ENCODE measurements at places on chromosomes 16 and 17.

DNA sequence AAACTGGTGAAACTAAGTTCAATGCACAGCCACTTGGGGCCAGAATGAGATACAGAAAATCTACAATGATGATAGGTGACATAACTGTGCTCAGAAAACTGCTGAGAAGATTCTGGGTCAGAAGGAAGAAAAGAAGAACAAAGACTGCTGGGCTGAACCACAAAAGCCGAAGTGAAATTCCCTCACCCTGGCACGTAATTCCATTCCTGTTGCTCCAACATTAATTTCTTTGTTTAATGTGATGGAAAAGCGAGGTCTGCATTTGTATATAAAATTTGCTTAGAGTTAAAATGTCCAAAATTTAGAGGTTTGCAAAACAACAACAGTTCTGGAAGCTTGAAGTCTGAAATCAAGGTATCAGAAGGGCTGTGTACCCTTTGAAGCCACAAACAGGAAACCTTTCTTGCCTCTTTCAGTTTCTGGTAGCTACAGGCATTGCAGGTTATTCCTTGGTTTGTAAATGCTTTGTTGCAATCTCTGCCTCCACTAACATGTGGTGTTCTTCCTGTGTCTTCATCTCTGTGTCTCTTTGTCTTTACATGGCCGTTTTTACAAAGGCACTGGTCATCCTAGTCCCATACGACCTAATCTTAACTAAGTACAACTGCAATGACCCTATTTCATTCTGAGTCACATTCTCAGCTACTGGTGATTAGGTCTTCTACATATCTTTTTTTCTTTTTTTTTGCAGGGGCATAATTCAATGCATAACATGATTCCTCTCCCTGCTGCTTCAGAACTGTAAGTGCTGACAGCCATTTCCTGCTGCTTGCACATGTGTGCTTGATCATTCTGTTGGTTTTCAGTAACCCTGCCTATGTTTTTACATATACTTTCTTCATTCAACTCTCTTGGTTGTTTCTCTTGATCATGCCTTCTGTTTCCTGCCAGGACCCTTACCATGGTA lies 603.0 kb upstream of the CDH8 start:
- DNase-seq: no peak

DNA sequence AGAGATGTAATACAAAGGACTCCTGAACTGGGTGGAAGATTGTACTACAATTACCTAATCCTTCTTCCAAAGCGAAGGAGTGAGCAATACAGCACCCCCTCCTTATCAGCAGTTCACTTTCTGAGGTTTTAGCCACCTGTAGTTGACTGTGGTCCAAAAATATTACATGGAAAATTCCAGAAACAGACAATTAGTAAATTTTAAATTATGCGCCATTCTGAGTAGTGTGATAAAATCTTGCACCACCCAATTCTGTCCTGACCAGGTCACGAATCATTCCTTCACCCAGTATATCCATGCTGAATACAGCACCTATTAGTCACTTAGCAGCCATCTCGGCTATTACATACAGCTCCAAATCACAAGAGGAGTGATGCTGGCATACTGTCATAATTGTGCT lies 23.2 kb downstream of the VPS53 start:
- DNase-seq: no peak

- DNase-seq: no peak
Measured at GRCh38 chr17:34259146-34259545, 4.1 kb downstream of the CCL2 start.

- DNase-seq: no peak
Measured at GRCh38 chr17:75209061-75209460, 3.6 kb downstream of the NUP85 start.

DNA sequence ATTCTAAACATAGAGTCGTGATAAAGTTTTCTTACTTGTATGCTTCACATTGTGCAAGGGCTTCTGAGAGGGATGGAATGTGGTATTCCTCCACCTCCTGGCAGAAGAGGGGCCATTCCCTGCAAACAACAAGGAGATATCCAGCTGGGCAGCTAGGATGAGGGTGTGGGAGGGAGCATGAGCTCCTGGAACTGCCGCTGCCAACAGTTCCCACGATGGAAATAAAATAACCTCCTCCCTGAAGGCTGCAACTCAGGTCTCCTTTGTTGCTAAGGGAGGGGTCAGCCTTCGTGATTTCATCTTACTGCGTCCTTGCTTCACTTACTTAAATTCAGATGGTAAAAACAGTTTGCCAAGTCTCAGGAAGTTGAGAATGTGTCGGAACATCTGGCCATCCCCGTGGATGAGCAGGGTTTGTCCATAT lies 15.6 kb downstream of the PLEKHG4 start:
- no peak for DNase-seq

DNA sequence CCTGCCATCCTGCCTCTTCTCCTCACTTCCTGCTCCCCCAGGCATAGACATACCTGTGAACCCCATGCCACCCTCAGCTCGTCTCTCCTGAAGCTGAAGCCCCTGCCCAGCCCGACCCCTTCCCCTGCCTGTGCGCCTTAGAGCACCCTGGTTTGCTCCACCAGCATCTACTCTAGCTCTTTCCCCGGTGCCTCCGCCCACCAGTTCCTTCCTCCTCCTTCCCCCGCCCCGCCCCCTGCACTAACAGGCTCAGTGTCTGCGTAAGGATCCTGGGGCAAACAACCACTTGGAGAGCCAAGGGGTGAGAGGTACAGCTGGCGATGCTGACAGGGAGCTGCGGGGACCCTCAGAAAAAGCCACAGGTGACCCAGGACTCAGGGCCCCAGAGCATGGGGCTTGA lies 1.9 kb downstream of the GPR142 start:
- DNase-seq: peak; percentile 72

- no peak for DNase-seq
Measured at GRCh38 chr16:9004183-9004582, 40.5 kb upstream of the USP7 start.

GRCh38 chr16:17578981-17579874 lies 108.5 kb upstream of the XYLT1 start:
- DNase-seq: peak; percentile 69

GRCh38 chr17:74340470-74341023 lies 14.5 kb downstream of the KIF19 start:
- no peak for DNase-seq

GRCh38 chr16:67071476-67072048 lies 38.2 kb upstream of the PHAF1 start:
- no peak for DNase-seq

- DNase-seq: no peak
Measured at GRCh38 chr16:71700831-71701230, 23.7 kb downstream of the PHLPP2 start.

DNA sequence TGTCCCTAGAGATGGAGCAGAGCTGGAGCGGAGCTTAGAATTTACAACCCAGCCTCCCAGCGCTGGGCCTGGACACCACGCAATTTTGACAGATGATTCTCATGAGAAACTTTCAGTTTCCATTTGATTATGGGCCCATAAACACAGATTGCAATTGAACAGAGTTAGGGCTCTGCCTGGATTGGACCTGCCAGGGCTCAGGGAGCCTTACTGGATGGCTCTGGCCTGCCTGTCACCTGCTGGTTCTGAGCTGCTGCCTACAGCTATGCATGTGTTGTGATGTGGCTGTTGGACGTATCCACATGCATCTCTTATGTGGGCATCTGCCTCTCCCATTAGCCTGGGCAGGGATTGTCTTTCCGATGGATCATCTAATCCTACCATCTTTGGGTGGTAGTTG lies 73.4 kb upstream of the SDK2 start:
- no peak for DNase-seq

GRCh38 chr17:77634710-77635109 lies 323.8 kb upstream of the TNRC6C start:
- DNase-seq: peak; percentile 63

- DNase-seq: peak; percentile 92
Measured at GRCh38 chr17:1486802-1487695, 5.4 kb downstream of the MYO1C start.

GRCh38 chr17:34360601-34361270 lies 2.3 kb downstream of the CCL1 start:
- DNase-seq: no peak

DNA sequence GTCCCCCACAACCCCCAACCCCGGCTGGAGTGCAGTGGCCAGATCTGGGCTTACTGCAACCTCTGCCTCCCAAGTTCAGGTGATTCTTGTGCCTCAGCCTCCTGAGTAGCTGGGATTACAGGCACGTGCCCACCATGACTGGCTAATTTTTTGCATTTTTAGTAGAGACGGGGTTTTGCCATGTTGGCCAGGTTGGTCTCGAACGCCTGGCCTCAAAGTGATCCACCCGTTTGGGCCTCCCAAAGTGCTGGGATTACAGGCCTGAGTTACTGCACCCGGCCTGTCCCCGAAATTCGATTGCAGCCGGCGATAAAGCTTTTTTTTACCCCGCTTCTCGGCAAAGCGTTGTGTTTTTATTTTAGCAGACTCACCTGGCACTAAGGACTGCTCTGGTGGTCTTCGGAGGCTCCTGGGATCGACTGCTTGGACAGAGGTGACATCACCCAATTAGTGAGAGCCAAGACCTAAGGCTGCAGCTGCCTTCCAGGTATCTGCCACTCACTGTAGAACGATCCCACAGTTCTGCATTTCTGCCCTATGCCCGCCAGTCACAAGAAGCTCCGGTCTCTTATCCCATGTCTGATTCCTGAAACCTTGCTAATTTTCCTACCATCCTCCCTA lies 82.2 kb upstream of the ARL4D start:
- DNase-seq: no peak

- no peak for DNase-seq
Measured at GRCh38 chr16:15466886-15467781, 32.7 kb downstream of the BMERB1 start.

DNA sequence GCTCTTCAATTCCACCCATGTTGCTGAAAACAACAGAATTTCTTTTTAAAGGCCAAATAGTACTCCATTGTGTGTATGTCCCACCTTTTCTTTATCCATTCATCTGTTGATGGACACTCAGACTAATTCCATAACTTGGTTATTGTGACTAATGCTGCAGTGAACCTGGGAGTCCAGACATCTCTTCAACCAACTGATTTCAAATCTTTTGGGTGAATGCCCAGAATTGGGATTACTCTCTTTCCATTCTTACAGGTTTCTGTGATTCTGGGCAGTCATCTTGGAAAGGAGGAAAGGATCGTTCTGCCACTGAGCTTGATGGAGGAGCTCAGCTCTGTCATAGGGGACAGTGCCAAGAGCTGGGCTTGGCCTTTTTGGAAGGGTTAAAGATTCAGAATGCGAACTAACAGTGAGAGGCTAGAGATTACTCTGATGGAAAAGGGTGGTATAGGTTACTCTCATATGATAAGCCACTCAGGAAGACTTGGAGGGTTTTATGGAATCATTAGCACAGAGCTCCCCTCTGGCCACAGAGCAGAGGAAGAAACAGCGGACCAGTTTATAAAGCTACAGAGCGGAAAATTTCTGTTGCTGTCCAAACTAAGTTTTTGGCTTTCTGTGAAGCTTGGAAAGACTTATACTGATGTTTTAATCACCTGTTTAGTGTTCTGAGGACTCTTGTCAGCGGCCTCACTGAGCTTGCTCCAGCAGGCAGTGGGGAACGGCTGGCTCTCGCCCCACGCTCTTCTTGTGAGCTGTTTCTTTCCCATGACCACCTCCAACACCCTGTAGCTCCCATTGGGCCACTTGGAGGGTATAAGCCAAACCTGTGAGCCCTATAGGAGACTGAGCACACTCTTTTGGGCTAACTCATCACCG lies 48.3 kb downstream of the HIC1 start:
- no peak for DNase-seq

DNA sequence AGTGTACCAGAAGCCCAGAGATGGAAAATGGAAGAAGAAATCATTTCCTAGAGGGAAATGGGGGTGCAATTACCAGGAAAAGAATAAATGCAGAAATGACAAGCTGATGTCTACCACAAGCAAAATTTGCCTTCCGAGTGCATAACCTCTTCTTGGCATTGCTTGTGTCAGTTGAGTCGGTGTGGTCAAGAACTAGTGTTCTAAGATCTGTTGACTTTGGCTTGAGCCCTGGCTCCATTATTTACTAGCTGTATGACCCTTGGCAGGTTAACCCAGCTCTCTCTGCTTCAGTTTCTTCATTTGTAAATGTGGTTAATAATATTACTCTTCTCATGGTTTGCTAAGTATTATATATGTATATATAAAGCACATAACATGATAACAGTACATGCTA lies 273.0 kb upstream of the IRX5 start:
- DNase-seq: no peak

DNA sequence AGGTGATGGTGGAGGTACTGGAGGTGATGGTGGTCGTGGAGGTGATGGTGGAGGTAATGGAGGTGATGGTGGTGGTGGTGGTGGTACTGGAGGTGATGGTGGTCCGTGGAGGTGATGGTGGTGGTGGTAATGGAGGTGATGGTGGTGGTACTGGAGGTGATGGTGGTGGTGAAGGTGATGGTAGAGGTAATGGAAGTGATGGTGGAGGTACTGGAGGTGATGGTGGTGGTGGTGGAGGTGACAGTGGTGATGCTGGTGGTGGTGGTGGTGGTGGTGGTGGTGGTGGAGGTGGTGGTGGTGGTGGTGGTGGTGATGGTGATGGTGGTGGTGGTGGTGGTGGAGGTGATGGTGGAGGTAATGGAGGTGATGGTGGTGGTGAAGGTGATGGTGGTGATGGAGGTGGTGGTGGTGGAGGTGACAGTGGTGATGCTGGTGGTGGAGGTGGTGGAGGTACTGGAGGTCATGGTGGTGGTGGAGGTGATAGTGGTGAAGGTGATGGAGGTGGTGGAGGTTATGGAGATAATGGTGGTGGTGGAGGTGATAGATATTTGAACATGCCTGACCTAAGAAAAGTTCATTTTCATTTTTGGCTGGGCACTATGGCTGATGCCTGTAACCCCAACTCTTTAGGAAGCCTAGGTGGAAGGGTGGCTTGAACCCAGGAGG lies 55.0 kb downstream of the RNF213 start:
- no peak for DNase-seq

GRCh38 chr17:81440511-81441244 lies 45.4 kb downstream of the BAHCC1 start:
- peak; percentile 46 for DNase-seq

DNA sequence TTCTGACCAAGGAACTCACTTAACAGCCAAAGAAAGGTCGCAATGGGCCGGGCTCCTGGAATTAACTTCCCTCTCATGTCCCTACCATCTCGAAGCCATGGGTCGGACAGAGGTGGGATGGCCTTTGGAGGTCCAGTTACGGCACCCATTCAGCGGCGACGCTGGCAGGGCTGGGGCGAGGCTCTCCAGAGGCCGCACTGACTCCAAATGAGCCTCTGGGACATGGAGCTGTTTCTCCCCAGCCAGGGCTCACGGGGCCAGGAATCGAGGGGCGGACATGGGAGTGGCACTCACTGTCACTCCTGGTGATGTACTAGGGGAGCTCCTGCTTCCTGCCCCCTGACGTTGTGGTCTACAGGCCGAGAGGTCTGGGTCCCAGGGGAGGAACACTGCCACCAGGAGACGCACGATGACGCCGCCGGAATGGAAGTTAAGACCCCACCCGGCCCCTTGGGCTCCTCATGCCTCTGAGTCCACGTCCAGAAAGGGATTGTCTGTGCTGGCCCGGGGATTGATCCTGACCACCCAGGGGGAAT lies 60.7 kb upstream of the METRNL start:
- no peak for DNase-seq

- peak; percentile 79 for DNase-seq
Measured at GRCh38 chr17:40191237-40192208, 14.3 kb downstream of the RAPGEFL1 start.
